Stimulated activated CD4-positive, alpha-beta T cell treated with anti-CD3 and anti-CD28 coated beads, TNF-alpha, amount 100 ng/mL, for 4 hours (primary cell): ENCODE measurements at places on chromosomes 12 and 14.

DNA sequence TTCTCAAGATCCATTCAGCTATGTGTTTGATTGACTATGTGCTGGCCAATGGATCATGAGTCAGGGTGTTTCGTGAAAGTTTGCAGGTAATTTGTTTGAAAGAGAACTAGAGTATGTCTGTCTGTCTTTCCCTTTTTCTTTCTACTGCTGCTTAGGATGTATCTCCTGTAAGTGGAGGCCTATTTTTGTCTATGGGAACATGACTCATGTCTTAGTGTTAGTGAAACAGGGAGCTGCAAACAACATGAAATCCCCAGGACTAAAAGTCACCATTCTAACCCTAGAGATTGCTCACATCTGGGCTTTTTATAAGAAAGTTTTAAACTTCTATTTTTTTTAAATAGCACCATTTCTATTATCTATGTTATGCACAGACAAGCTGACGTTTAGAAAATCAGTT lies 333.0 kb downstream of the CCER1 start:
- no peak for DNase-seq

- no peak for DNase-seq
Observed at GRCh38 chr12:92078167-92079053, 67.2 kb downstream of the BTG1 start.

DNA sequence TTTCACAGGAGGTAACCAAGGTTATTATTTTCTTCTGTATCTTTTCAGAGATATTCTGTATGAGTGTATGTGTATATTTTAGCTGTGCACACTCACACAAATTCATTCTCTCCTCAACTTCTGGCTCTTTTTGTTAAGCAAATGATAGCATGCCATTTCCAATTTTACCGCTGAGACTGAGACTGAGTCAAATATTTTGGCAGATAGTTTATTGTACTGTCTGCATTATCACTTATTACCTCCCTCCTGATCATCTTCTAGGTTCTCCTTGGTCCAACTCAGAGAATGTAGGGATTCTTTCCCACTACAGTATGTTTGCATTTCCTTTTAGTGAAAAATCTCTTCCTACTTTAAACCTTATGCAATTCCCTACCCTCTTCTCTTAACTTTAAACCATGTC lies 33.3 kb downstream of the DACT1 start:
- DNase-seq = no peak

GRCh38 chr12:54363618-54364017 lies 668 bp downstream of the GPR84 start:
- DNase-seq = no peak

DNA sequence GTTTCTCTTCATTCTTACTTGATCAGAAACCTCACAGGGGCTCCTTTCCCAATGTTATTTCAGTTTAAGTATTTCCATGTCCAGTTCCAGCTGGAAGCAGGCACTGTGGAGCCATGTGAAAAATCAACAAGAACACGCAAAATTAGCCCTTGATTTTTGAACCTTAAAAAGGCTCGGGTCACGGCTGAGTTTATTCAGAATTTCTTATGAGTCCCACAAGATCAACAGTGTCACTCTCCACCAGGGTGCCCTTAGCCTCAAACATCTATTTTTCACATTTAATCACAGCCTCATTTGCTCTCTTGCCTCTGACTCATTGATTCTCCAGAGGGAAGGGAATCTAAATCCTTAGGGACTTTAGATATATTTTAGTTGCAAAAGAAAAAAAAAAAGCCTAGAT lies 157.7 kb upstream of the AVPR1A start:
- no peak for DNase-seq

DNA sequence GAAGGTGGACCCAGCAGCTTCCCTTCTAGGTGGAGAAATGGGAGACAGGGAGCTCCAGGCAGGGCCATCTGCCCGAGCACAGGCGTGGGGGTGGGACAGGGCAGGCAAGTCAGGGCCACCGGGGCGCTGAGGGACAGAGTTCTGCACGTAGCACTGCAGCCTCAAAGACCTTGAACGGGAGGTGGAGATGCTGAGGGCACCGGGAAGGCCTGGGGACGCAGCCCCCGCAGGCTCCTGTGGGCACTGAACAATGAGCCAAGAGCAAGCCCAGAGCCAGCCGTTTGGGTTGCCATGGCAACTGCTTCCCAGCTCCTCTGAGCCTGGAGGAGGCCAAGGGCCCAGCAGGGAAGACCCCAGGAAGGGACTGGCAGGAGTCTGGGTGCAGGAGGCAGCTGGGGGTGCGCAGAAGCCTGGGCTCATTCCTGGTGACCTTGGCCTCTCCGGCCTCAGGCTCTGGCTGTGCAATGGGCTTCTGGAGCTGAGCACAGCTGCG lies 3.4 kb downstream of the LBHD2 start:
- no peak for DNase-seq

GRCh38 chr14:32596390-32596789 lies 267.3 kb downstream of the AKAP6 start:
- no peak for DNase-seq

DNA sequence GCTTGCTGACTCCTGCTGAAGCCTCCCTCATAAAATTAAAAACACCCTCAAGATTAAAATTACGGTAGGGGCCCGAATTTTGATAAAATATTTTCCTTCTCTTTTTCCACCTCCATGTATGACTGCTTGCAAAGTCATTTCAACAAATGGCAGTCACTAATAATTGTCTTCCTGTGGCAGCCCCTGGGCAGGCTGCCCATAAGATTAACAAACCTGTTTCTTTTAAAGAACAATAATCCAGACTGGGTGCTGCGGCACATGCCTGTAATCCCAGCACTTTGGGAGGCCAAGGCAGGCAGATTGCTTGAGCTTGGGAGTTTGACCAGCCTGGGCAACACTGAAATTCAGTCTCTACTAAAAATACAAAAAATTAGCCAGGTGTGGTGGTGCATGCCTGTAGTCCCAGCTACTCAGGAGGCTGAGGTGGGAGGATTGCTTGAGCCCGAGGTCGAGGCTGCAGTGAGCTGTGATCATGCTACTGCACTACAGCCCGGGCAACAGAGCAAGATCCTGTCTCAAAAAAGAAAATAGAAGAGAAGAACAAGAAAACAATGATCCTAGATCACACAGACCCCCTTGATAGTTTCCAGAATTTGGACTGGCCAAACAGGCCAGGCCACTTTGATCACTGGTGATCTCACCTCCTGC lies 8.7 kb downstream of the SAV1 start:
- no peak for DNase-seq

DNA sequence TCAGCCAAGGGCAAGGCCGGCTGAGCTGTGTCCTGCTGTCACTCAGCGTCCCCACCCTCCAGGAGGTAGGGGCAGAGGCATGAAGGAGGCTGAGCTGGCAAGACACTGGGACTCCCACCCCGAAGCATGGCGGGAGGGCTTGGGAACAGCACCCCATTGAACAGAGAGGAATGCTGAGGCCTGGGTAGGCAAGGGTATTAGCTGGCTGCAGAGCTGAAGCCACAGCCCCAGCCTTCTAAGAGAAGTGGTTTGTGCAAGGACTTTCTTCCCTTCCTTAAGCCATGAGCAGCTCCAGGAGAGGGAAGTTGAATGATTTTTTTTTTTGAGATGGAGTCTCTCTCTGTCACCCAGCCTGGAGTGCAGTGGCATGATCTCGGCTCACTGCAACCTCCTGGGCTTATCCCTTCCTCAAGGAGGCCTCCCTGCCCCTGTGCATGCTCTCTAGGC lies 6.6 kb upstream of the CFAP73 start:
- DNase-seq = no peak

DNA sequence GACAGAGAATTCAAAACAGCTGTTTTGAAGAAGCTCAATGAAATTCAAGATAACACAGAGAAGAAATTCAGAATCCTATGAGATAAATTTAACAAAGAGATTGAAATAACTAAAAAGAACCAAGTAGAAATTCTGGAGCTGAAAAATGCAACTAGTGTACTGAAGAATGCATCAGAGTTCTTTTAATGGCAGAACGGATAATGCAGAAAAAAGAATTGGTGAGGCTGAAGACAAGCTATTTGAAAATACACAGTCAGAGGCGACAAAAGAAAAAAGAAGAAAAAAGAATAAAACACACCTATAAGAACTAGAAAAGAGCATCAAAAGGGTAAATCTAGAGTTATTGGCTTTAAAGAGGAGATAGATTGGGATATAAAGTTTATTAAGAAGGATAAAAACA lies 103.3 kb downstream of the INSM2 start:
- no peak for DNase-seq

GRCh38 chr12:74985293-74985985 lies 224.2 kb downstream of the KCNC2 start:
- no peak for DNase-seq

DNA sequence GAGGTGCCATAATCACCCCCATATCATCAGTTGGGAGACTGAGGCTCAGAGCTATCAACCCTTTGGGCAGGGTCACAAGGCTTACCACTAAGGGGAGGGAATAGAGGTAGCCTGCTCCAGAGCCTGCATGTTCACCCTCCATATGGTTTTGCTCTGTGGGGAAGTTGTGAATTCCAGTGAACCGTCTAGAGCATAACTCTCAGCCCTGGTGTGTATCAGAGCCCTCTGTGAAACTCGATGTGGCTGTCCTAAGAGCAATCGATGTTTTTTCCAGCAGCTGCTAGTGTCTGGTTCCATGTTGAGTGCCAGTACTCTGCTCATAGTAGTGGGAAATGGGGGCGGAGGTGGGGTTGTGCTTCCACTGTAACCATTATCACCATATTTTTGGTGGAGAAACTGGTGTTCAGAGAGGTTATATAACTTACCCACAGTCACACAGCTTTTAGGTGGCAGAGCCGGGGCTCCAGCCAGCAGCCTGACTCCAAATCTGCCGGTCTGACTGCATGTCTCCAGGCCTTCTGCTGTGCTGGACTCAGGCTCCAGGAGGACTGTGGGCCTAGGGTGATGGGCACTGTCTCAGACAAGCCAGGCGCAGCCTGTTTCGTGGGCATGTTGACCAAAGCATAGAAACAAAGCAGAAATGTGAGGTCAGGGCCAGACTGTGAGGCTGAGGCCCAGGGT lies 104.2 kb downstream of the ADCK1 start:
- DNase-seq = no peak

DNA sequence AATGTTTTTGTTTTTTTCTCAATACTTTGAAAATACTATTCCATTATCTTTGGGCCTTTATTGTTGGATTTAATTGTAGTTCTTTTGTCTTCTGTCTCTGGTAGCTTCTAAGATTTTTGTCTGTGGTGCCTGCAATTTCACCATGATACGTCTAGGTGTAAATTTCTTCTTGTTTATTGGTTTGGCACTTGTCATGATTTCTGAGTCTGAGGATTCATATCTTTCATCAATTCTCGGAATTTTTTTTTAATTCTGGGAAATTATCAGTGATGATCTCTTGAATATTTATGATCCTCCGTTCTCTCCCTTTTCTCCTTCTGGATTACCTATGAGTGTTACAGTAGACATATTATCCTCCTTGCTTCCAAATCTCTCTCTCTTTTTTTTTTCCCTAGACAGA lies 14.8 kb upstream of the ADIPOR2 start:
- no peak for DNase-seq

- DNase-seq = no peak
Observed at GRCh38 chr12:25495331-25496097, 57.6 kb downstream of the LMNTD1 start.

GRCh38 chr14:64476438-64476837 lies 11.1 kb downstream of the AKAP5 start:
- DNase-seq = no peak

GRCh38 chr14:50999726-51000125 lies 55.4 kb upstream of the PYGL start:
- DNase-seq = no peak

DNA sequence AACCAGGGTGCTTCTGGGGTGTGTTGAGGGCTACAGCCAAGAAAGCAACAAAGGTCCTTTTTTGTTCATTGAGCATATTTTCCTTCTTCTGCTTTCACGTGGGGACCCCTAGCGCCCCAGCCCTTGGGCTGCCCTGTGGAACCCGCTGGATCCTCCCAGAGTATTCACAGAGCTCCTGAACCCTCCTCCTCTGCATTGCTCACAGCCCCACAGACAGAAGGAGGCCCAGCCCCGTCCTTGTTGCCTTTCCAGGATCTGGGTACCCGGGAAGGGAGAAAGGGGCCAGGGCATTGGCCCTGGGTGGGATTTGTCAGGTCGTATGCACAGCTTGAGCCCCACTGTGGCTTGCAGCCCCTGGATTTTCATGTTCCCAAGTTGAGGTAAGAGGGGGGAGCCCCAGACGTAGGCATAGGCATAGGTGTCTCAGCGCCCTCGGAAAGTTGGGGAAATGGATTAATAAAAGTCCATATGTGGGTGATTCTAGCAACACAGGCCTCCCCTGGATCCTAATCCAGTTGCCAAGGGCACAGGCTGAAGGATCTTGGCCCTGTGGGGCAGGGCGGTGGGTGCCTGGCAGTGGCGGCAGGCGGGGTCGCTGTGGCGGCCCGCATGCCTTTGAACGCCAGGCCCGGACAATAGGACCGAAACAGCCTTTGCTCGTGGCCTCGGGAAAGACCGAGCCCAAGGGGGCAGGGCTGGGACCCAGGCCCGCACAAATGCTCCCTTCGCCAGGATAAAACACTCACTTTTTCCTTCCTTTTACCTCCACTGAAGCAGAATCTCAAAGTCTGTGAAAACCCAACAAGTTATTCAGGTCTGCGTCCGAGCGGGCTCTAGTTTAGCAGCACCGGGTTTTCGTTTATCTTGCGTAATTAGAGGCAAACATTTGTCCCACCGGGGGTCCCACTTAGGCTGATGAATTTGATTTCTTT lies 3.0 kb upstream of the HOXC10 start:
- DNase-seq = no peak

DNA sequence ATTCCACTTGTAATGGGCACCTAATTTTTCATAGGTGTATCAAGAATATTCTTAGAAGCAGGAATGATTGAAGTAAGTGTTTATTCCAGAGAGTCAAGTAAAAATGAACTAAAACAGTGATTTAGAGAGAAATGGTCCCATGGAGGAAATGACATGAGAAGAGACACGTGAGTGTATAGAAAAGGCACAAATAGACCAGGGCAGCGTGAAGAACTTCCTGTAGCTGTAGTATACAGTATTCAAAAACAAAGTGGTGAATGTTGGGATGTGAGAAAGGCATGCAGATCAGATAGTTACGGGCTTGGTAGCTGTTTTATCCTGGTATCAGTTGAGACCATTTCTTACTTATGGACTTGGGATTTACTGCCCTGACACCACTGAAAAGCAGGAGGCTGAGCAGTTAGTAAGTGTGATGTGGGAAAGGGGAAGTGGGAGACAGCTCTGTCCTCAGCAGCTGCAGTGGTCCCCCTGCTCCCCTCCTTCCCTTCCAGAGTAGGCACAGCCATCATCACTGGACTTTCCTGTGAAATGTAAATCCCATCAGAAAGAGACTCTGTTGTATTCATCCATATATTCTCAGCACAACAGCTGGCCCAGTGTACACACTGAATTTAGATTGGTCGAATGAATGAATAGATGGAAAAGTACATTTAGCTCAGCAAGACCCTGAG lies 16.8 kb upstream of the TESPA1 start:
- DNase-seq = no peak

GRCh38 chr14:79543967-79544697 lies 667.2 kb downstream of the DIO2 start:
- no peak for DNase-seq

GRCh38 chr12:46210873-46211439 lies 57.9 kb downstream of the SLC38A1 start:
- no peak for DNase-seq

- no peak for DNase-seq
Observed at GRCh38 chr14:77099425-77100167, 1.5 kb downstream of the CIPC start.
